ENCODE measurements at places on chromosomes 6 and 20. TPM values are rescaled to one million over a fixed set of nuclear protein-coding genes. Genes with fewer than 3 reads are reported as not detected.

ZBTB46 gene
- 20.9 TPM for total RNA-seq

BACH2 gene
- total RNA-seq, result 2.6 TPM

DNA sequence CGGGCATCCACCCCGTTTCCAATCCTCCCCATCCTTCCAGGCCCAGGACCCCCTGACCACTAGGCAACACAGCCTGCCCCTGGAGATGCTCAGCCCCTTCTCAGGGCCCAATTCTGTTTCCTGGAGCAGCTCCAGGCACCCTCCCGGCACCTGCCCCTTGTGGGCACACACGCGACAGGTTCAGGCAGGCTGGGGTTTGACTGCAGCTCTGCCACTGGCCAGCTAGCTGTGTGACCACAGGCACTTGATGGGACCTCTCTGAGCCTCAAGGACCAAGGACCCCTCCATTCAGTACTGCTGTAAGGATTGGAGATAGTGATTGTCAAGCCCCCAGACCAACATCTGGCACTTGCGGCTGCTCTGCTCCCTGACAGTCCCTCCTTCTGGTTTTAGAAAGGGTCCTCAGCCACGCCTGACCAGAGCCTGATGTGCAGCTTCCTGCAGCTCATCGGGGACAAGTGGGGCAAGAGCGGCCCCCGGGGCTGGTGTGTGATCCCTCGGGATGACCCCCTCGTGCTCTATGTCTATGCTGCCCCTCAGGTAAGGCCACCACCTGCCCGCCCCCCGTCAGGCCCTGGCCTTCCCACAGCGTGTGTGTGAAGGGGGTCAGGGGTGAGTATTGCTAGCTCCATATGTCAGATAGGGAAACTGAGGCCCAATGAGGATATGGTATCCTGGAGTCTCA lies 21.7 kb downstream of the FGD2 start:
- H3K36me3 ChIP-seq, result no peaks in the 10 kb centered on the region
- DNase-seq, result no peak
- no peaks in the 10 kb centered on the region for H3K27me3 ChIP-seq
- H3K4me1 ChIP-seq, result peaks cover 10% of the 10 kb centered on the region
- no peak overlapping the region for H3K27ac ChIP-seq

SPDEF gene
- total RNA-seq, result not detected

TSBP1 gene
- not detected for total RNA-seq

DNA sequence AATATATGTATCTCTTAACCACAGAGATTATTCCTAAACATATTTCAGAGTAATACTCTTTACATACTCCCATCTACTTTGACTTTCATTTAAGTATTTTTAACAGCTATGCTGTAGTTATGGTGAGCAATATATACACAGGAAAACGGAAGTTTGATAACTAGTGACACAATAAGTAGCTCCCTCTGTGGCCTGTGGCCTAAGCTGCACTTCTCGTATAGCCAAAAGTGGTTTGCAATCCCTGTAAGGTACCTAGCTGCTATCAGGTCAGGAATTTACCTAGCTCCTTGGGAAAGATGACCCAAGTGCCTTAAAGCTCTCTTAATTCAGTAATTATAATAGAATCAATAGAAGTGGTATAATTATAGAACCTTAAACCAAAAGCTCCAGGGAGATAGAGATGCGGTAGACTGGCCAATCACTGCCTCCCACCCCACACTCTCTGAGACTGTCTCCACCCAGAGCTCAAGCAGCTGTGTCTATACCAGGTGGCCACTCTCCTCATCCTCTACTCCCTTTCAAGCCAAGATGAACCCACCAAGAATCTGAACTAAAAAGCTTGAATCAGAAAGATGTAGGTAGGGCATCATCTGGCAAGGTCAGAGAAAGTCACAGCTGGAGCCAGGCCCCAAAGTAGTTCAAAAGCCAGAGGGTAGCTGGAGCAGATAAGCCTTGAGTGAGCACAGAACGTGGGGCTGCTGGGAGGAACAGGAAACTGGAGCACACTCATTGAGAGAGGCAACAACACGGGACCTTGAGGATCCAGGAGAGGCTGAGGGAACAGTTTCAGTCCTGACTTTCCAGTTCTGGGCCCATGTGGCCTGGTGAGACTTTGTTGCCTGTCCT lies 84.9 kb upstream of the ASF1A start:
- no peak for DNase-seq
- peaks cover 5% of the 10 kb centered on the region for H3K36me3 ChIP-seq
- peaks cover 6% of the 10 kb centered on the region for H3K4me1 ChIP-seq

DNA sequence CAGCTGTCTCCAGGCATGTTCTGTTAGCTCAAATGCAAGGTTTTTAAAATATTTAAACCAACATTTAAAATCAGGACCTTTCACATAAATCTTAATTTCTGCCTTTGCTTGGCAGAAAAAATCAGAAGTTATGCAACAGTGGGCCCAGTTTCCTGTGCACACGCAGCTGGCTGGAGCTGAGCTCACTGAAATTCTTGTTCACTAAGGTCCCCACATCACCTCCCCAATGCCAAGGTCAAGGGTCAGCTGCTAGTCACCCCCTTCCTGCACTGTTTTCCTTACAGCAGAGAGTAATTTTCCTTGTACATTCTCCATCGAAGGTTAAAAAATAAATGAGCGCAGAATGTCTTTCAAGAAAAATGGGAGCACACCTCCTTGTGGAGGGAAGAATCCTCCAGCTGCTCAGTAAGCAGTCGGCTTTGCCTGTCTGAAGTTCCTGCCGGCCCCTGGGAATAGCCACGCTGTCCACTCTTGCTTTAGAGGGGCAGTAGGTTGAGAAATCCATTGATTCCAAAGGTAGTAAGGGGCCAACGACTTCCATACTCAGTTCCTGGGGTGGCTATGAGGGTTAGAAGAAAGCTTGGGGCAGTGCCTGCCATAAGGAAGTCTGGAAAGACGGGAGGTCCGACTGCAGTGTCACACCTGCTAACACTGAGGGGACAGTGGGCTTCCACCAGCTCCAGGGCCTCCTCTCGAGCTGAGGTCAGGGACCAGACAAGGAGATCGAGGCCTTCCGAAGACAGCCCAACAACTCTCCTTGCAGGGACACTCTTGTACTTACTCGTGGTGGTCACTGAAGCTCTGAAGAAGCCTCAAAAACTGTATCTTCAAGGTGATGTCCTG lies 56.8 kb downstream of the MYH7B start:
- H3K27me3 ChIP-seq, result no peaks in the 10 kb centered on the region
- DNase-seq, result peak; percentile 27
- H3K27ac ChIP-seq, result no peak overlapping the region

DNA sequence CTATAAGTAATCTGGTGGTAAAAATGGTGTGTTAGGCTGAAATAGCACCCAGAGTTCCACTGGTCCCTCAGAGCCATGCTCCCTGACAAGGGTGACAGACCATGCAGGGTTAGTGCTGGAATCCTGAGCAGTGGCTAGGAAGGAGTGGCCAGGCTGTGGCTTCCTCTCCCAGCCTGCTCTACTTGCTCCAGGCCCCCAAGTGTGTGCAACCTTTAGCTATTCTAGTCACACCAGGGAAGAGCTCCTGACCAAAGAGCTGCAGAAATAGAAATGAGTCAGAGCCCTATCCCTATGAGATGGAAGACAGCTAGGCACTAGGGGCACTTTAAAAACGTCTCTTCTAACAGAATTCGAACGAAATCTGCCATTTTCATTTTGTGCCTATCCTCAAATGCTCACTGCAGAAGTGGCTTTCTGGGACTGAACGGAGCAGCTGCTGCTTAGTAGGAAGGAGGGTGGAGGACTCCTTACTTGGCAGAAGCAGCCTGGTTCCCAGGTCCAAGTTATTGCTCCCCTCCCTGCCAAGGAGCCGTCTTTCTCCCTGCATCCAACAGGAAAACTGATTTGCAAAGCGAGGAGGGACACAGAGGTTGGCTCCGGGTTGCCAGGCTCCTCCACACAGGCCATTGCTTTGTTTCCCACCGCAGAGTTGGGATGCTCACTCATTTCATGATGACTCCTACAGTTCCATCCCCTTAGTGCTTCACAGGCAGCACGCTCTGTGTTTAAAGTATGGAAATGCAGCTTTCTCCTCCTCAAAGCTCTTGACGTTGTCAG lies 754.5 kb downstream of the C6orf118 start:
- no peaks in the 10 kb centered on the region for H3K36me3 ChIP-seq
- H3K27ac ChIP-seq, result no peak overlapping the region
- no peak for DNase-seq
- H3K4me3 ChIP-seq, result no peak overlapping the region
- H3K27me3 ChIP-seq, result no peaks in the 10 kb centered on the region

PAX1 gene
- total RNA-seq, result not detected

DNA sequence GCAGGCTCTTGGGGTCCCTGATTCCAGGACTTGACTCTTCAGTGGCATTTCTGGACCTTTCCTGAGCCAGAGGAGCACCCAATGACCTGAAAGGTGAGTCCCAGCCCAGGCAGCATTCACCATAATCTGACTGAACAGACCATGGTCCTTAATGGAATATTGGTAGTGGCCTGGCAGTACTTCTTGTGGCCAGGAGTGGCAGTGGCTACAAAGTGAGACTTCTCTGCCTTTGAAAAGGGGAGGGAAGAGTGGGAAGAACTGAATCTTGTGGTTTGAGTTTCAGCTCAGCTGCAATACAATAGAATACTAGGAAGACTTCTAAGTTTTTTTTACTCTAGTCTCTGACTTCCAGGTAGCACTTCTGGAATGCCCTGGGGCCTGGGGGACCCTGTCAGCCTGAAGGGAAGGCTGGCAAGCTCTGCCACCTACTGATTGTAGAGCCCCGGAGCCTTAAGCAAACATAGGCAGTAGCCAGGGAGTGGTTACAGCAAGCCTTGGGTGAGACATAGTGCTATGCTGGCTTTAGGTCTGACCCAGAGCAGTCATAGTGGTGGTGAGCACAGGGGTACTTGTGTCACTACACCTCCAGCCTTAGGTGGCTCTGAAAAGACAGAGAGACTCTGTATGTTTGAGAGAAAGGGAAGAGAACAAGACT lies 674.2 kb upstream of the MANEA start:
- H3K27ac ChIP-seq, result no peak overlapping the region
- H3K27me3 ChIP-seq, result peaks cover 29% of the 10 kb centered on the region
- H3K4me3 ChIP-seq, result no peak overlapping the region
- DNase-seq, result no peak
- H3K36me3 ChIP-seq, result no peaks in the 10 kb centered on the region

GNAS-AS1 gene
- 1.5 TPM for total RNA-seq

- peaks cover 21% of the 10 kb centered on the region for H3K4me1 ChIP-seq
- no peak overlapping the region for H3K27ac ChIP-seq
- no peak overlapping the region for H3K4me3 ChIP-seq
- no peaks in the 10 kb centered on the region for H3K27me3 ChIP-seq
- peaks cover 13% of the 10 kb centered on the region for H3K36me3 ChIP-seq
These were observed 18.3 kb downstream of the MRPS18A start for GRCh38 chr6:43669050-43669921.

DNA sequence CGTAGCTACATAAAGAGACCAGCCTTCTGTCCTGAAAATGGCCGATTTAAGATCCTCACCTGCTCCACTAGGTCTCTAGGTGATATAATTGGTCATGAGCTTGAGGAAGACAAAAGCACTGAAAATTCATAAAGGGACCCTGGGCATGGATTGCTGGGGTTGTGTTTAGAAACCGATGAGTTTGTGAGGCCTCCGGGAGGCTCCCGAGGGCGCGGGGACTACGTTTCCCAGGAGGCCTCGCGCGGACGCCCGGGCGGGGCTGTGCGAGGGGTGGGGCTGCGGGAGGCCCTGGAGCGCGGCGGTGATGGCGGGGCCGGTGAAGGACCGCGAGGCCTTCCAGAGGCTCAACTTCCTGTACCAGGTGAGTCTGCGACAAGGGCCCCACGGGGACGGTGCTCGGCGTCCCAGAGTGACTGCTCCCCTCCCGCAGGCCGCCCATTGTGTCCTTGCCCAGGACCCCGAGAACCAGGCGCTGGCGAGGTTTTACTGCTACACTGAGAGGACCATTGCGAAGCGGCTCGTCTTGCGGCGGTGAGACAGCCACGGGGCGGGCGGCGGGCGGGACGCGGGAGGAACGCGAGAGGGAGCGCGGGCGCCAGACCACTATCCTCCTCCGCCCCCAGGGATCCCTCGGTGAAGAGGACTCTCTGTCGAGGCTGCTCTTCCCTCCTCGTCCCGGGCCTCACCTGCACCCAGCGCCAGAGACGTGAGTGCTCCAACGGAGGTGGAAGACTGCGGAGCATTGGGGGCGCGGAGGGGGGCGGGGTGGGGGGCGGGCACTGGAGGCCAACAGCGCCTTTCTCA lies at the start of gene RPP21:
Gene RPP21, plus strand, starts transcription at position 289 of the 804 bp plus-strand sequence. Its CDS starts 16 bp downstream, at position 305.
- DNase-seq, result peak; percentile 94
- no peaks in the 10 kb centered on the region for H3K27me3 ChIP-seq
- peak within 1 kb of the TSS; percentile 88 for H3K27ac ChIP-seq
- peaks cover 11% of the 10 kb centered on the region for H3K4me1 ChIP-seq

- no peaks in the 10 kb centered on the region for H3K27me3 ChIP-seq
- no peak overlapping the region for H3K4me3 ChIP-seq
- DNase-seq, result no peak
- H3K27ac ChIP-seq, result no peak overlapping the region
These were observed 288.4 kb upstream of the TSHZ2 start for GRCh38 chr20:52683761-52684160.

SLC17A3 gene
- total RNA-seq, result not detected

SF3B5 gene
- 134 TPM for total RNA-seq

DNA sequence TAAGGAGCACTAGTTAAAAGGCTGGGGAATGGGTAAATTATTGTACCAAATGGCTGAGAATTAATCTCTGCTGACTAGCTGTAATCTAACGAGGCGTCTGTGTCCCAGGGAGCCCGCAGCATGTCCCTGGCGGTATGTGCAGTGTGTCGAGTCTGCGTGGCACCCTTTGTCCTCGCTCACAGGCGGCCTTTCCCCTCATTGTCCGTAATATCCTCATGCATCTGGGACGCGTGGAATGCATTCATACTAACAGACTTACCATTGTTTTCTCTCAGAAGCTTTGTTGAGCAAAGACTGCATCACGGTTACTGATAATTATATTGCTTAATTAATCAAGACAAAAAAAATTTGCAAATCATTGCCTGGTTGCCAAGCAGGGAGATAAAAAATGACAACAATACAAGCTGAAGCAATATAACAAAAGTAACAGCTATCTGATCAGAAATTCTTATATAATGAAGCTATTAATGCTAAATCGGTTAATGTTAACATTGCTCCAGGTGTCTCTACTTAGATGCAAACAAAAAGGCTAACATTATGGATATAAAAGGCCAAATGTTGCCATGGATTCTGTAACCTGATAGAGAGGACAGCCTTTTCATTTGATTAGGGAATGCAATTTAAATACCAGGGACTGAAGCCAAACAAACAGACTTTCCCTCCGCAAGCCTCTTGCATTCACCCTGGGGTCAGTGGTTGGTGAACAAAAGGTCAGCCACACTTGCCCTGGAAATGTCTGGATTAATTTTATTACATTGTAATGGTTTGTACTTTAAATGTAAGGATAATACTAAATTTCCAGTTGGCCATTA lies 124.8 kb downstream of the INSM1 start:
- H3K4me3 ChIP-seq, result no peak overlapping the region
- no peak for DNase-seq
- H3K27ac ChIP-seq, result no peak overlapping the region
- H3K4me1 ChIP-seq, result peaks cover 17% of the 10 kb centered on the region
- no peaks in the 10 kb centered on the region for H3K27me3 ChIP-seq
- H3K36me3 ChIP-seq, result peaks cover 15% of the 10 kb centered on the region

TRMT6 gene
- 11.4 TPM for total RNA-seq

GRCh38 chr6:24229696-24230405 lies 103.8 kb downstream of the NRSN1 start:
- H3K27ac ChIP-seq, result no peak overlapping the region
- peaks cover 19% of the 10 kb centered on the region for H3K27me3 ChIP-seq
- no peaks in the 10 kb centered on the region for H3K4me1 ChIP-seq
- no peak for DNase-seq

Measured in osteocyte (in vitro differentiated cells).